A549 treated with DMSO at 1 μM for 4 hours (cell line): ENCODE measurements at places on chromosomes 7 and 10. TPM values are rescaled to one million over a fixed set of nuclear protein-coding genes. Genes with fewer than 3 reads are reported as not detected.

AP3M1 gene
- 28.5 to 37.2 TPM (median 34.8 TPM) in 5 replicates for total RNA-seq

LRRD1 gene
- total RNA-seq = not detected in 5 replicates

LLCFC1 gene
- not detected in 5 replicates for total RNA-seq

LIPF gene
- total RNA-seq = not detected in 5 replicates

PLEKHS1 gene
- total RNA-seq = 0.05 to 0.19 TPM (median 0.08 TPM) in 4 of 5 replicates, not detected in the other

LIPJ gene
- not detected in 5 replicates for total RNA-seq

INMT gene
- total RNA-seq = not detected in 5 replicates

DLX6 gene
- total RNA-seq = 0.09 to 0.17 TPM in 2 of 5 replicates, not detected in the others

ACBD7 gene
- total RNA-seq = 0.85 to 1.1 TPM (median 0.96 TPM) in 5 replicates

GARIN1A gene
- total RNA-seq = 0.26 to 0.80 TPM (median 0.65 TPM) in 5 replicates

ZNF722 gene
- total RNA-seq = not detected in 5 replicates

GPNMB gene
- 2.0 to 3.2 TPM (median 2.7 TPM) in 5 replicates for total RNA-seq

TRPV6 gene
- total RNA-seq = not detected in 5 replicates

SPDYE6 gene
- not detected in 5 replicates for total RNA-seq

ZNF503 gene
- total RNA-seq = 9.2 to 14.1 TPM (median 12.5 TPM) in 5 replicates

TWIST1 gene
- 2.6 to 4.6 TPM (median 3.9 TPM) in 5 replicates for total RNA-seq
